ENCODE measurements at places on chromosomes 2 and 18.

DNA sequence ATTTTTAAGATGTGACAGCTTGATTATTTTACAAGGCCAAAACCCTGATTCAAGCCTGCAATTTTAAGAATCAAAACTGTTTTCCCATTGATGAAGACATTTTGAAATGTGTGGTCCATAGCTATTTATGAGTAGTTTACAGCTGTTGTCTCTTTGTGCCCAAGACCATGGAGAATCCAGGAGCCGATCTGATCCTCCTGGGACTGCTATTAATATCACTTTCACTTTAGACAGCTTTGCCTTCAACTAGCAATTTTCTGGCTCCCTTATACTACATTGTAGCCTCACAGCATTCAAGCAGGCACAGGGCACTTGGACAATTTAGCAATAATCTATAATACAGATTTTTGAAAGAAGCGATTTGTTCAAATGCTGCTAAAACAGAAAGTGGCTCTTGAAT, 172.9 kb downstream of the SLC8A1 start:
- DNase-seq, result no peak

GRCh38 chr18:6792391-6792790, 62.9 kb downstream of the ARHGAP28 start:
- DNase-seq, result no peak

DNA sequence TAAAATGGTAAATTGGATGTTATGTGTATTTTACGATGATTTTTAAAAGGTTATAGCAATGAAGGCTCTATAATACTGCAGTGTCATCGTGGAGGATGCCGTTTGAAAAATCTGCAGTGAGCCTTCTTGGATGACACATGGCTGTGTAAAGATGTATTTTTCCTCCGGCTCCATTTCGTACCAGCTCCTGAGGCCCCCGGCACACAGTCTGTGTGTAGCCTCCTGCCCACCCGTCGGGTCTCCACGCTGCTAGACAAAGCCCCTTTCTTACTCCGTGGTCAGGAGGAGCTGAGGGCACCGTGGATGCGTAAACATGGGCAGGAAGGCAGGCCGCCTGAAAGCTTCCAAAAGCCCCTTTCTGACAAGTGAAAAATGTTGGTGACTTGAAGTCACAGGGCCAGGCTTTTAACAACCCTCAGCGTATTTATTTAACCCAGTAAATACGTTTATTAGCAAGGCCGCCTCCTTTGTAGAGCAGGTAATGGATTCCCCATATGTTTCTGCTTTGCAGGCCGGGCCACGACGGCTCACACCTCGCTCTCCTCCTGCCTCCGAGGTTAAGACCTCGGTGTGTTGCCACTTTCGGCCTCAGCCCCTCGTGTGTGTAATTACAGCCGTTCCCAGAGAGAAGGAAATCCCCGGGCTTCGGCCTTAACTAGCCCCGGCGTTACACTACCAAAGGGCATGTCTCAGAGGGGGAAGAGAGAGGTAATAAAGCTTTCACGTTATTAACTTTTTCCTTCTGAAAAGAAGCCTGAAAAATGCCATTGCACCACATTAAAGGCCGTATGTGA, 72.8 kb downstream of the DDX1 start:
- no peak for DNase-seq

- no peak for DNase-seq
These were observed 119.0 kb downstream of the GALNT13 start for GRCh38 chr2:153990771-153991170.

DNA sequence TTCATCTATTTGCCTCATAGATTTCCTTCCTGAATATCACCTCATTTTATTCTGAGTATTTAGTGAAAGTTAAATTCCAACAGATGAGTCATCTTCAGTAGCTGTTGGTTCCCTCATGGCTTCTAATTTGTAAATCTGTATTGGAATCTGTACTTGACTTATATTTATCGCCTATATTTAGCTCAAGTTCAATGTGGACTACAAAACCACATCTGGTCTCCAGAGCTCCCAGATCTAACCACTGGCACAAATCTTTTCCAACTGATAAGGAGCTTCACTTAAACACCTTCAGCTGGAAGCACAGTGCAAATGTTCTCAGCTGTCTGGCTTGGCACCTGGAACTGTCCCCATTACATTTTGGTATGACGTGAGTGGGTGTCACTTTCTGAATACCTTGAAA, 82.8 kb upstream of the DSEL start:
- DNase-seq, result no peak

DNA sequence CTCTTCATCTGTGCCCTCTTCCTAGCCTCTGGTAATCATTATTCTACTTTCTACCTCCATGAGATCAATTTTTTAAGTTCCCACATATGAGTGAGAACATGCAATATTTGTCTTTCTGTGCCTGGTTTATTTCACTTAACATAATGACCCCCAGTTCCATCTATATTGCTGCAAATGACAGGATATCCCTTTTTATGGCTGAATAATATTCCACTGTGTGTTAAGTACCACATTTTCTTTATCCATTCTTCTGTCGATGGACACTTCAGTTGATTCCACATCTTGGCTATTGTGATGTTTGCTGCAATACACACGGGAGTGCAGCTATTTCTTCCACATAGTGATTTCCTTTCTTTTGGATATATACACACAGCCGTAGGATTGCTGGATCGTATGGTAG, 43.9 kb upstream of the CNOT11 start:
- DNase-seq, result no peak

DNA sequence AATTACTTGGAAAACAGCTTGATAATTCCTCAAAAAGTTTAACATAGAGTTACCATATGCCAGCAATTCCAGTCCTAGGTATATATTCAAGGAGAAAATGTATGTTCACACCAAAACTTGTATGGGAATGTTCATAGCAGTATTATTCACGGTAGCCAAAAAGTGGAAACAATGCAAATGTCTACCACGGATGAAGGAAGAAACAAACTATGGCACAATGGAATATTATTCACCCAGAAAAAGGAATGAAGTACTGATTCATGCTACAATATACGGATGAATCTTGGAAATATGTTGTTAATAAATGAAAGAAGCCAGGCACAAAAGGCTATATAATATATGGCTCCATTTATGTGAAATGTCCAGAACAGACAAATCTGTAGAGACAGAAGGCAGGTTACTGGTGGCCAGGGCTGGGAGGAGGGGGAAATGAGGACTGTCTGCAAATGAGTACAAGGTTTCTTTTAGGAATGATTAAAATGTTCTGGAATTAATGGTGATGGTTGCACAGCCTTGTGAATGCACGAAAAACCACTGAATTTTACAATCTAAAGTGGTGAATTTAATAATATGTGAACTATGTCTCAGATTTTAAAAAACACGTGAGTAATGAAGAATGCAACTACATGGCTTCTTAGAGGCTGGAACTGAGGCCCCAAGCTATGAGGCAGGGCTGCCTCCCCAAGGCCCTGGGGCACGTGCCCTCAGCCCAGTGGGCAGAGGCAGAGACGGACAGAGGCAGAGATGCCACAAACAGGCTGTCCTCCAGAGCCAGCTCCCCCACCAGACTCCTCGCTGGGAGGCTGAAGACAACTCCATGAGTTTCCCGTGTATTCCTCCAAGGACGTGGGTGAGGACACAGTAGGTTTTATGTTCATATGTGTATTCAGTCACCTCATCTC, 5.0 kb downstream of the LIMS2 start:
- no peak for DNase-seq

GRCh38 chr2:58466804-58467203, 225.7 kb upstream of the FANCL start:
- no peak for DNase-seq

GRCh38 chr18:26477828-26478466, 70.4 kb downstream of the KCTD1 start:
- no peak for DNase-seq

- DNase-seq, result no peak
These were observed 88.5 kb downstream of the TGIF1 start for GRCh38 chr18:3538456-3538855.

GRCh38 chr2:11744631-11745394, 1.6 kb upstream of the LPIN1 start:
- no peak for DNase-seq

DNA sequence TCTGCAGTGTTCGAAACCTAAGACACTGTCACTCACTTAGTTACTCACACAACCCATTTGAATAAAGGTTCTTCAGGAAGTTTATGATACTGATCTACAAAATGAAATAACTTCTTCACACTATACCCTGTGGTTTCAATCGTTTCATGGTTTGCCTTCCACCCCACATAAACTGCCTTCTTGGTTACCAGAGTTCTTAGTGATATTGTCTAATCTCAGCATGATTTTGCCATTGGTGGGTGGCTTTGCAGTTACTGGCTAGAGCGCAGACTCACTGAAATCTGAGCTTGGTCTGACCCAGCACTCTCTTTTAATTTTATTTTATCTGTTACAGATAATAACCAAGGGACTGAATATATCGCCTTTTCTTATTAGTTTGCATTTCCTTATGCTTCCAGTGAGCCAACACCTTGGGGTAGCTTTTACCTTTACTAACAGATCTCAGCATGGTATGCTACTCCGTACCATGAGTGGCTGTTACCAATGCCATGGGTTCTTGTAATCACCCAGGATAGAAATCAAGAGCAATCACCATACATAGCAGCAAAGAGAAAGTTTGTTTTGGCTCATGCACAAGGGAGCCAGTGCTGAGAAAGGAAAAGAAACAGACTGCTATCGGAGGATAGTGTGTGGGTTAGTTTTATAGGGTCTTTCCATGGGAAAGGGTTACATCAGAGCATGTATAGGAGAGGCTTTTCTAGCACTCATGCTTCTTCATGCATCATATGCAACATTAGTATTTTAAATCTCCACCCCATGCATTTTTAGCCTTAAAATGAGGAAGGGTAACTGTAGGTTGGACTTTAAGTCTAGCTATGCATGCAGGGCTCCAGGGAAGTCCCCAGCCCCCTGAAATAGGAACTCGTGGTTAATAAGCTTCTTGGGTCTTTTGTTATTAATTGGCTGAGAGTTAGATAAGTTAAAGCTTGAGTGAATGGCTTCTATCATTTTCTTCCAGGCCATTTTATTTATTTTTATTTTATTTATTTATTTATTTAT, 33.3 kb downstream of the ANXA4 start:
- DNase-seq, result no peak

DNA sequence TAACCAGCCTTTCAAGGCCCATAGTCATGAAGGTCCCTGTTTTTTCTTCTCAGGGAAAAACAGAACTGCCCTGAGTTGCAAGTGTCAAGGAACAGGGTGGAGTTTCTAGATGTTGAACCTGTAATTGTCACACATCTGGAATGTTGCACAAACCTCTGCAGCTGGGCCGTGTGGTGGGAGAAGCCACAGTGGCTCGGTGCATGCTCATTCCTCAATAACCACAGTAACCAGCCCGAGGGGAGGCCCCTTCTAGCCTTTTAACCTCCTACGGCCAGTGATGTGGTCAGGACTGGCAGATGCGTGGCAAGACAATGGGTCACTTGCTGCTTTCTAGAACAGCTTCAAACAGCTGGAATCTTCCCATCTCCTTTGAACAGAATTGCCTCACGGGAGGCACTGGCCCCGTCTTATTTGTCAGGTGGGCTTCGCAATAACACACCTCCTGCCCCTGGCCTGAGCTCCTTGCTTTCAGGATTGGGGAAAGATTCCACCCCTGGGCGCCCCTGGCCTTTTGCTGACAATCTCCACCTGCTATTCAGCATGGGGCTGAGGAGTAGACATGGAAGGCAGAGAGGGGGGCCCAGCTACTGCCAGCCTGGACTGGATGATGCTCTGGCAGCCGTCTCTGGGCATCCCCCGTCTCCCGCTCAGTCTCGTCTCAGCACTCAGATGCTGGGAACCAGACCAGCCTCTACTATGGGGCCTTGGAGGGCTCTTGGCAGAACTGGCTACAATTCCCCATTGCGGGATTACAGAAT, 102.9 kb downstream of the KLHL29 start:
- no peak for DNase-seq

DNA sequence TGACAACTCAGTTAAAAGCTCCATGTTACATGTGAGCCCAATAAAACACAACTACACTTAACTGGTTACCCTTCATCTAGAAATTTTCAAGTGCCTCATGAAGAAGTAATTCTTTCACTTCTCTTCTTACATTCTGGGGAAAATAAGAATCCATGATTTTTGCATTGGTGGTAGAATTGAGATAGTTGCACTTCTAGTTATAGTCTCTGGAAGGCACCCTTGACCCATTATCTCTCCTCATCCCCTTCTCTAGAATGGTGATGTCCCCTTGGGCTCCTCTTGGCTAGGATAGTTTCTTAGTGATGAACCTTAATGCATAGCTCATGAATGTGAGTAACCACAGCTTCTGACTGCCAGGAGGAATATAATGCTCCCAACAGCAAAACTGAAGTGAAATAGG, 3.6 kb downstream of the LGALSL start:
- no peak for DNase-seq

DNA sequence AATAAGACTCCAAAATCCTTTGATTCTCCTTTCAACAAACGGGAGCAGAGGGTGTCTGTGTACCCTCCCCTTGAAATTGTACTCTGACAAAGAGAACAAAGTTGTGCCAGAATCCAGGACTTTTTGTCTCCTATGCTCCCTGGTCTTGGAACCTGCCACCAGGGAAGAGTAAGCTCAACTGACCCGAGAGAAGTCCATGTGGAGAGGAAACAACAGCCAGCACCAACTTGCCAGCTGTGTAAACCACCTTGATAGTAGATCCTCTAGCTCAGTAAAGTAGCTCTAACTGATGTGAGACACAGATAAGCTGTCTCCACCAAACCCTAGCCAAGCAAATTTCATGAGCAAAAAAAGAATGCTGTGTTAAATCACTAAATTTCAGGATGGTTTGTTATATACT, 46.9 kb downstream of the LNPK start:
- DNase-seq, result no peak

DNA sequence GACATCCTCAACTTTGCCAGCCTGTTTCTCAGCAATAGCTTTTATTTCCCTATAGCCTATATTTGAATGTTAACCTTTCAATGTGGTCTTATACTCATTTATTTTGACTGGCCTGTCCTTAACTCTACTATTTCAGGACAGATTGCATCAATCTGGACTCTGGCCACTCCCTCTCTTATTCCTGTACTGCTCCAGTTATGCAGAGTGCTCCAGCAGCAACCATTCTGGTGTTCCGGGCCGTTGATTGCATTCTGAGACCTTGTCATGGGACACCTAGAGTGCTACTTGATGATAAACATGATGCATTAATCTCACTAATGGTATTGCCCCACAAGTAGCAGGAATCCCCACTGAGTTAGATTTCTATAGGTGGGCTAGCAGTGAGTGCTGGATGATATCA, 363.4 kb downstream of the LRRTM1 start:
- DNase-seq, result no peak

DNA sequence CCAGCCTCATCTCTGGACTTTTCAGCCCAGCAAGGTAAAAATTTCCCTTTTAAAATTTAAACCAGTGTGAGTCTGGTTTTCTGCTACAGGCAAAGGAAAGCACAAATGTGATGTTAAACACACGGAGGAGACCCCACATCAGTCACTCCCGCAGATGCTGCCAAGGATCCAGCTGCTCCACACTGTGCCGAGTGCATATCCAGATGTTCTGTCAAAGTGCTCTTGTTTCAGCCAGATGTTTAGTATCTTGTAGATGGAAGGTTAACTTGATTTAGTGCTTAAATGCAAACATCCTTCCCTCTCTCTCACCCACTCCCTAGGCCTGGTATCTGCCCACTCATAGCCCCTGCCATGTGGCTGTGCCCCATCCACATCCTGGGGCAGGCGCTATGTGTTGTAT, 15.8 kb upstream of the ATOH8 start:
- peak; percentile 87 for DNase-seq

- DNase-seq, result no peak
These were observed 169.5 kb upstream of the MAP3K20 start for GRCh38 chr2:172905937-172906811.

All from left hindlimb (tissue), 1 donor.